Psoas muscle (tissue), 8 donors: ENCODE measurements at places on chromosomes 1 and 21.

DNA sequence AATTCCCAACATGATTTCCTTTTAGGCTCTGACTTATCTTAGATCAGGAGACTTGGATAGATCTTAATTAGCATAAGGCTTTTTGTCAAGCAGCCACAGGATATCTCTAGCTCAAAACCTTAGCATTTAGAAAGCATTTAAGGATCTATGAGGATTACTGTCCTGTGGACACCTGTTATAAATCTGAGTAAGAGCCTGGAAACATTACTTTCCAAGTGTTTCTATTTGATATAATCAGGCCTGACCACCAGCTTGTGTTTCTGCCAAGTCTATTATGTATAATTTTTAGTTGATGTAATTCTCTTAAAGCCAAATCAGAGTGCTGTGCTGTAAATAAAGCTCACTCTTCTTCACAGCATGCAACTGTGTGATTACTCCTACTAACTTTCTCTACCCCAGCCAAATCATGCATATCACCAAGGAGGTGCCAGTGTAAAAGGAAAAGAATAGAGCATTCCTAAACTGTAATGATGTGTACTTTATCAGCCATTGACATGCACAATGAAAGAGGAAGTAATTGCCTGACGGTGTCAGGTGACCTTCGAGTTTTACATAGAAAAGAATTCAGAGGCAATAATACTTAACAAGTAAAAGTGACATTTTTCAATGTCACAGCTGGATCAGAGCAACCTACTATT is 309.9 kb upstream of the PRMT6 start:
- DNase-seq = no peak

DNA sequence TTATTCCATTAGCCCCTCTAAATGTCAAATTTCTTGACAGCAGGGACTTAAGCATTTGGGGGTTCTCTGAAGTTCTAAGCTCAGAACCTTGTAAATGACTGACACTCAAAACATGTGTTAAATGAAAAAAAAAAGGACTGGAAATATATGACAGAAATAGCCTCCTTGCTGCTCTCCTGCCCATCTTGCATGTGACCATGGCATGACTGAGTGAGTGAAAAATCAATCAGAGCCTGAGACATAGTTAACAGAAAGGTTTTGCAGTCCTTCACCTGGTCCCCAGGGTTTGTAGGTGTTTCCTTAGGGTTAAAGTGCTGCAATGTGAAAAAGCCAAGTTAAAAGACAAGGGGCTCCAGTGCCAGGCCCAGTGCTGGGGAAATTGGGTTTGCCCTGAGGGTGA is 168.1 kb downstream of the ZBTB18 start:
- no peak for DNase-seq

DNA sequence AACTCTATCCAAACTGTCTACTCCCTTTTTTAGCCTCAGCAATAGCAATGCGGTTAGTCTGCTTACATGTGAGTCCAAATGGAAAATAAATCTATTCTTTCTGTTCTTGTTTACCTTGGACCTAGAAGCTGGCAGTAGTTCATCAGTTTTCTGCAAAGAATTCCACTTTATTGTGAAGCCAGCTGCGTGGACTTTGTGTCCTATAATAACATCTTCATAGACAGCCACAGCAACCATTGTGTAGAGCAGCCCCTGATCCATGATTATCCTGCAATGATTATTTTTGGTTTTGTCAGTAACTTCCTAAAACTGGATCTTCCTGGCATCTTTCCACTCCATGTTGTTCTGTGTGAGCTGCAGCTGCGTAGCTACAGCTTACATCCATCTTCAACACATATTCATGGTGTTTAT is 408.7 kb downstream of the NUF2 start:
- no peak for DNase-seq

GRCh38 chr1:221801251-221801661 is 59.4 kb upstream of the DUSP10 start:
- no peak for DNase-seq

GRCh38 chr1:156554971-156555370 is 17.4 kb downstream of the IQGAP3 start:
- no peak for DNase-seq

DNA sequence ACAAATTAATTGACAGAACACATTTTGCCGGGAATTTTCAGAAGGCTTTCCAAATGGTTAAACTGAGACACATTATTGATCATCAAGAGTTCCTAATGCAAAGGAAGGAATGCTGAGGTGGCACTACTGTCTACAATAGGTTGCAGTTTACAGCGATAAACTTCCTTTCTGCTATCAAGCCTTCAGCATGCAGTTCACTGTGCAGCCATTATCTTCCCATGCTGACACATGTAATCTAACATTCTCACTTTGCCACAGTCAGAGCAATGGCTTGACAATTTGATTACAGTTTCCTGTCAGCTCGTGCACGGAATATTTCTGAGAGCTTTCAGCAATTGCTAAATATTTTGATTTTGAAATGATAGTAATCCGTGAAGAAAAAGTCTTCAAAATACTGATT is 166.9 kb upstream of the PRMT6 start:
- no peak for DNase-seq

DNA sequence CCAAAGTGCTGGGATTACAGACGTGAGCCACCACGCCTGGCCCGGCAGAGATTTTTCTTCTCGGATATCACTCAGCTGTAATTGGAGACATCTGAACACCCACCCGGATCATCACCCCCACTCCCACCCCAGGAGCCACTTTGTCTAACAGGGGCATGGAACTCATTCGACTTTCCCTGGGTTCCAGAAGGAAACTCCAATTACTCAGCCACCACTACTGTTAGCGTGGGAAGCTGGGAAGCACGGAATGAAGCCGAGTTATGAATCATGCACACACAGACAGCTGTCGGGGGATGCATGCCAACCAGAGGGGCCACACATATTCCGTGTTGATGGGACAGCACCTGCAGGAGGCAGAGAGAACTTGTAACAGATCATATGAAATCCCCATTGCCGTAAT is 85.2 kb downstream of the HLCS start:
- DNase-seq = no peak

- DNase-seq = no peak
These were observed 29.6 kb downstream of the GNB1 start for GRCh38 chr1:1861339-1861730.

DNA sequence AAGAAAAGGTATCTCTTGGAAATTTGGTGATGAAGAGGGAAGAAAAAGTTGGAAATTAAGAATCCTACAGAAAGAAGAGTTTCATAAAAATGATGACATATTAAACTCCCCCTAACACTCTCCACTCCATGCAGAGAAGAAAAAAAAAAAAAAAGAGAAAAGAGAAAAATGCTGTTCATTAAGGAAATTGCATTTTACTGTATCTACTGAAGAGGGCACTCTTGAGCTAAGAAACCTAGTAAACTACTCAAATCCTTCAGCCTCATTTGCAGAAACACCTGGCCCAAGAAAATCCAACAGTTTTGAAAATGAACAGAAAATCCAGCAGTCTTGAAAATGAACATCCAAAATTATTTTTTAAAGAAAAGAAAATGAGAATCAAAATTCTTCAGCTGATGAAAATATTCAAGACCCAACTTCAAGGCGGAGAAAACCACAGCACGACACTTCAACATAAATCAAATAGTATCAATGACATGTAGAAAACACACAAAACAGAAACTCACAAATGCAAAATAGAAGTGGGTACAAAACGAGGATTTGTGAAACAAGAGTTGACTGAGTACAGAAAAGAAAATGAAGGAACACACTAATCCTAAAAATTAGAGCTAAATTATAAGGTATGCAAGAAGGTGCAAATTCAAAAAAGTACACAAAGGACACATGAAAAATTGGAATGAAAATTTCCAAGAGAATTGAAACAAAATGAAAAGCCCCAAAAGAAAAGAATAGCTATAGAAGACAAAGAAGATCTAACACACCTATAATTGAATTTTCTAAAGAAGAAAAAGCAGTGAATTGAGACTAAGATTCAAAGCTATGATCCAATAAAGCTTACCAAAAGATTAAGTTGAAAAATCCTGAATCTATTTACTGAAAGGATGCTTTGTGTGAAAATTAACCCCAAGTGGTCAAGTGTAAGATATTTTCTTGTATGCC is 73.2 kb upstream of the DNAJC6 start:
- DNase-seq = no peak

DNA sequence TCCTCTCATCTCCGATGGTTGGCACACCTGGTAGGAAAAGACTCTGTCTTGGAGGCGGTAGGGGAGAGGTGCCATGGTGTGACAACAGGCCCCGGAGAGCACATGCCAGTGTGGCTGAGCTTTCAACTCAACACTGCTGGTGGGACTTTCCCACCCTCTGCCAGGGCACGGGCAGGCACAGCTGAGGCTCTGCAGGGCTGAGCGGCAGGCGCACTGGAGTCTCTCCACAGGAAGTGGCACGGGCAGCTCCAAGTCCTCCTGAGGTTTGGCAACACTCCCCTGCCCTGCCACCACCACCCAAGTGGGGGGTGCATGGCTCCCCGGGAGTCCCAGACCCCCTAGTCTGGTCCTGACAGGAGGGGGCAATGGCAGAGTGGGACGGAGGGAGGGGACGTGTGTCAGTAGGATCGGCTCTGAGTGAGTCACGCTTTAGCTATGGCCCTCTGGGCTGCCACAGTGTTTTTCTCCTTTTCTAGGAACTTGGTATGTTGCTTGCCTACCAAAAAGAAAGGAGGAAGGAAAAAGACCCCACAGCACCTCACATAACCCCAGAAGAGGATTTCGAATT is 27.3 kb upstream of the EVA1B start:
- no peak for DNase-seq

DNA sequence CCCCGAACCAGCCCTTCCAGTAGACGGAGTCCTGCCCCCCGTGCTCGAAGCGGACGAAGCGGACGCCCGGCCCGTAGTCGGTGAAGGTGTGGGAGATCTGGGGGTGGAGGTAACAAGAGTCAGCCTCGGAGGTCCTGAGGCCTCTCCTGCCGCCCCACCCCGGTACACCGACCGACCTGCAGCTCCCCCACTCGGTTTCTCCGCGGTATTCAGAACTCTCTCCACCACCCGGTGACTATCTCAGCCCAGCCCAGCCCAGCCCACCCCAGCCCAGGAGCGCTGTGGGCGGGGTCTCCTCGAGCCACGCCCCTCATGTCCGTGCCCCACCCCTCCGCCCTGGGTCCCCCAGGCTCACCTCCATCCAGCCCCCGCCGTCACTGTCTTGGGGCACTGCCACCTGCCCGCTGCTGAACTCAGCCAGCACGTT is 5.5 kb downstream of the FBXO2 start:
- DNase-seq = no peak

GRCh38 chr1:226646026-226646869 is 92.8 kb downstream of the ITPKB start:
- DNase-seq = peak; percentile 55

GRCh38 chr1:104266612-104267011 is 516.9 kb downstream of the AMY1C start:
- DNase-seq = no peak

GRCh38 chr1:235513495-235514366 is 9.5 kb upstream of the B3GALNT2 start:
- no peak for DNase-seq

DNA sequence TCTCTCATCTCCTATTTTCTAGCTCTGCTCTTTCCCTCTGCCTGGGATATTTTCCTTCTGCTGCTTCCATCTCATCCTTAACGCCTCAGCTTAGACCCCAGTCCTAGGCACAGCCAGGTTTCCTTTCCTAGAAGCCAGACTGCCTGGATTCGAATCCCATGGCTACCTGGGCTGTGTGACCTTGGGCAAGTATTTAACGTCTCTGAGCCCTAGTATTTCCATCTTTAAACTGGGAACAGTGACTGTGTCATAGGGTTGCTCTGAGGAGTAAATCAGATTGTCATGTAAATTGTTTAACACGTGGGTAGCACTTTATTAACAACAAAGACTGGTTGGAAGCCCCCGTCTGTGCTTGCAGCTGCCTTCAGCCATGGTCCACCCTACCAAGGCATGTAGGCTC is 18.4 kb downstream of the DHRS3 start:
- DNase-seq = no peak
